ENCODE measurements at places on chromosomes 2 and 18.

DNA sequence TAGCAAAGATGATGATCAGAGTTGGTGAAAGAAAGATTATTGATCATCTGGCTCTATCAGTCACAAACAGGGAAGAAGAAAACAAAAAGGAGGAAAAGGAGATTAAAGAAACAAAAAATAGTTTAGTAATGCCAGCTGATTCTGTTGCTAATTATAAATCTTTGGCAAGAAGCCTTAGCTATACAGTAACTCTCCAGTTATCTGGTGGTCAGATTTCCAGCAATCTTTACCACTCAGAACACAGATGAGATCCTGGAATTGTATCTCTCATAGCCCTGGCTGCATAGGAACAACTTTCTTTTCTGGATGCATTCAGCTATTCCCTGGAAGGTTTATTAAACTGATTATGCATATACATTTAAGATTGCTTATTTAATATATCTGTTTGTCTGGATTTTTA, 256.8 kb upstream of the ZEB2 start:
- DNase-seq: no peak

DNA sequence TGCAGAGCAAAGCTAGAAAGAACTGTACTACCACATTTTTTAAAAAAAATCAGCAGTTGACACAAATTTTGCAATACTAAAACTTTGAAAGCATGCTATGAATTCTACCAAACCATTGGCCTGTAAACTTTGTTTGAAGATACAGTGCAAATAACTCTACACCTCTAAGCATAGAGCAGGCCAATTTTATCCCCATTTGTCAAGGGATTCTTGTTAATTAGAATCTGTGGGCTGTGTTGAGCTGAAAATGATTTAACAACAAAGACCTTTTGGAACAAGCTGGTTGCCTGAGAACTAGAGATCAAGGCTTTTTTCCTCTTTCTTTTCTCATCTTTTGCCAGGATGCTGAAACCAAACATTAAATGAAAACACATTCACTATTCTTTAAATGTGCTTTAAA, 886.0 kb upstream of the CDH2 start:
- DNase-seq: no peak

GRCh38 chr2:57434441-57434840, 612.2 kb upstream of the VRK2 start:
- no peak for DNase-seq

- DNase-seq: no peak
These were observed 89.9 kb upstream of the TMEM247 start for GRCh38 chr2:46389417-46389916.

DNA sequence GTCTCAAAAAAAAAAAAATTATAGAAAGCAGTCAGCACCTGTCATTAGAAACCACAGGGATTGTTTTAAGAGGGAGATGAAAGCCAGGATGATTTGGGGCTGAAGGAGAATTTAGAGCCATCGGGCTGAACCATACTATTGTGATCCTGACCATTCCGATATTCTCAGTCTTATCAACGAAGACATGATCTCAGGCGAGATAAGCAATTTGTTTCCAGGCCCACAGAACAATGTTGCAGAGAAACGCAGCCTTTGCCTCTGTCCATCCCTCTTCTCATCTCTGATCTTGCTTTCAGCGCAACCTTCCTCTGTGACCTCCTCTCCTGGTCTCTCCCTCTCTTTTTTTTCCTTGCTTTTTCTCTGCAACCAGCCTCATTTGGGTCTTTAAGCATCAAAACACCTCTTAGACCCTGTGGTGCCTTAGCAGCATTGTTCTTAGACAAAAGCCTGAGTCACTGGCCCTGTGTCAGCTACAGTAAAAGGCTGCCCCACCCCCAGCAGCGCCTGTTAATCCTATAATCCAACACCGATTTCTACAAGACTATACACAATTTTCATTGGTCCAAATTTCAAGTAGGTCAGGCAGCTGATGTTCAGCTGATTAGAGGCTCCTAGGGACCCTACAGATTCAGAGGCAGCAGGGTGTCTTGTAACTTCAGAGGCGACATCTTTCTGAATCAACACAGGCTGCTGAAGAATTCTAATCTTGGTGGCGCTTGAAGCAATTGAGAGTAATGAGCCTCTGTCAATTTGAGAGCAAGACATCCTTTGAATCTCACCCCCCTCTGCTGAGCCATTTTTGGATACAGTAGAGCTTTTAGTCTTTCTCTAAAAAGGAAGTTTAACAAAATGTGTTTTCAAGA, 206.0 kb downstream of the NCK2 start:
- DNase-seq: no peak

DNA sequence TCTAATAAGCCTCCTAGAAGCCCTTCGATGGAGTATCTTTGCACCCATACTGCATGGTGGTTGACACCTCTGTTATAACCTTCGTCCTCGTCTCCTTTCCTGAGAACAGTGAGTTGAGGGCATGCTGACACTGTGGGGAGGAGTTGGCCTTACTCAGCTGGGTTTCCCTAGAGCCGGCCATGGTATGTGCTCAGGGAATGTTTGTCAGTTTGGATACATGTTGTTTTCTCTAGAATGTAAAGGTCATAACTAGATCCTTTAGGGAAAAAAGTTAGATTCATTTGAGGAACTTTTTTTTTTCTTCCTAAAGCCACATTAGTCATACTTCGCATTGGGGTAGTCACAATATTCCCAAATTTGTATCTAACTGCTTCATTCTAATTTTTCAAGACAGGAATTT, 106.0 kb upstream of the FOSL2 start:
- DNase-seq: no peak

DNA sequence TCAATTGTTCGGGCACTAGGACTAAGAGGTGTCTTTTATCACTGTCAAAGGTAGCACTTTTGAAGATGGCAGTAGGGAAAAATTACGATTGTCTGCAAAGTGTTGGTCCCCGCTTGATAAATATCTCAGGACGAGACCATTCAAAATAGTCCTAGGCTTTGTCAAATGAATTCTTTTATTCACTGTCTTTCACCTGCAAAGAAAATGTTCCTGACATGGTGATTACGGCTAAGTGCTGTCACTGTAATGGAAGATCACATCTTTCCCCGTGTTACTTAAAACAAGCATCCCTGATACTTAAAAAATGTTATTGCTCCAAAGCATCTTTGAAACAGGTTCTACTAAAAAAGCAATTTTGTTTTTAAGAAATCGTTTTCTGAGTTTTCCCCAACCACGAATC, 71.7 kb downstream of the KCTD1 start:
- DNase-seq: no peak

DNA sequence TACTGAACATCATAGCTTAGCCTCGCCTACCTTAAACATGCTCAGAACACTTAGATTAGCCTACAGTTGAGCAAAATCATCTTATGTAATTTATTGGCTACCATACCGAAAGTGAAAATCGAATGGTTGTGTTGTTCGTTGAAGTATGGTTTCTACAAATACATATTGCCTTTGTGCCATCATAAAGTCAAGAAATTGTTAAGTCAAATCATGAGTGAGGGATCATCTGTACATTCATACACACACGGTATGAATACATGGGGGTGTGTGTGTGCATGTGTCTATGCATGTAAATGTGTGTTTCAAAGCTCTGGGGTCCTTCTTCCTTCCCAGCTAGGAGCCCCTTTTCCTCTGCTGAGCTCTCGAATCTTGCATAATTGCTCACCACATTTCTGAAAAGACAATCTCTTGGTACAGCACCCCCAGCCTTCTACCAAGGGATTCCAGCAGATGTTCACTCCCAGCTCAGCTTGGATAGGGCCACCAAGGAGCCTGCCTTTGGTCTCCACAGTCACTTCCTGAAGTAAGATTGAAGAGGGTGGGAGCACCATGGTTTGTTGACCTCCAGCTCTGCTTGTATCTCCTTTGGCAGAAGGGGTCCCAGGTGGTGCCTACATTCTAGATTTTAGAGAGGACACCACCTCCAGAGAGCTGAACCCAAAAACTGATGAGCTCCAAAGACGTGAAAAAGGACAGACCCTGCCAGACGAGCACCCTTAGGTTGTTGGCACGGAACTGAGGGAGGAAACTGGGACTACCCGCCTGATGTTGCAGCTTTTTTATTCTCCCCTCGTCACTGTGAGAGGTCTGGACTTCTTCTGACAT, 33.2 kb upstream of the CYP1B1 start:
- DNase-seq: no peak

GRCh38 chr2:18271370-18272147, 288.9 kb downstream of the RDH14 start:
- DNase-seq: no peak

DNA sequence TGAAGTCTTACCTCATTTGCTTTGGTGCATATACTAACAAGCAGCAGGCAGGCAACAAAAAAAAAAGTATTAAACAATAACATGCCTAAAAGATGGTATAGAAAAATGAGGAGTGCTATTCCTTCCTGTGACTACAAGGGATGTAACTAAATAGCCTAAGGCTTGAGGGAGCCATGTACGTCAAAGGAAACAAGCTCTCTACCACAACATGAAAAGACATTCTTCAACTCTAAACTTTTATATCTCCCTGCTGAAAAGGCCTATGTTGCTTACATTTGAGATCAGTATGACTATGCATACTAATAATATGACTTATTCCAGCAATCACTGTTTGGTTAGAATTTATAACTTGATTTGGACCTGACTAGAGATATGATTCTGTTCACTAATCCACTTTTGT, 347.9 kb downstream of the ADCYAP1 start:
- no peak for DNase-seq

DNA sequence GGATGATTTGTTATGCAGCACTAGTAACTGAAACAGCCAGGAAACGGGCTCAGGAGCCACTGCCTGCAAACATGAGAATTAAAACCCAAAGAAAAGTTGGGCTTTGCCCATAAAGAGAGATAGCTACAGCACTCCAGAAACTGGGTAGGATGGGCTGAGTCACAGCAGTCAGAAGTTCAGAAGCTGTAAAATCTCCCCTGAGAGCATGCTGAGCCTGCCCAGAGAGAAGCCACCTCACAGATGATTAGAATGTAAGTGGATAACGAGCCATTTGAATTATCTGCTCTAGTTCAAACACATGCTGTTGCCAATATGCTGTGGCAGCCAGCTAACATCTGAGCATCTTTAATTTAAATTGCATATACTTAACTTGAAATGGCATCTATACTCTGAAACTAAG, 388.1 kb upstream of the ACVR2A start:
- no peak for DNase-seq

DNA sequence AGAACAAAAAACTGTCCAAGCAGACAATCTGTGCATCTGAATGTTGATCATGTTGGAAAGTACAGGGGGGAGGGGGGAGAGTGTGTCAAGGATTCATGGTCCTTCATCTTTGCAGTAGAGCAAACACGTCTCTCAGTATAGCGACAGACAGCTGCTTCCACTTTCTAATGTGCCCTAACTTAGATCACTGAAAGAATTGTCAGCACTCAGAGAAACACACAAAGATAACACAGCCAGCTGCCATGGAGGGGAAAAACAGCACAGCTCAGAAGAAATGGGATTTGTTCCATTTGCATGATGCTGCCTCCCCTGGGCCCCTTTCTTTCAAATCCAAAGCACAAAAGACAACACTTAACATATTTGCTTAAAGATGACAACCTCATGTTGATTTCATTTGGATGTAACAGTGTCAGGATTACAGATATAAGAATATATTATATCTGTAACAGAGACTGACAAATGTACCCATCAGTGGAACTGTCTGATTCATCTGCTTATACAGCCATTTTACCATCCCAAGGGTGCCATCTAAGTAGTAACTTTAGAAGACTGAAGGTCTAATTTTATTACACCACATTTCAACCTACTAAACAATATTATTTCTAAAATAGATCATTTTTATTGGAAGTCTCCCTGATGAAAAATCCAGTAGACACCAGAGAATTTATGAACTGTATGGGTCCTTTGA, 17.7 kb downstream of the FIGN start:
- no peak for DNase-seq

DNA sequence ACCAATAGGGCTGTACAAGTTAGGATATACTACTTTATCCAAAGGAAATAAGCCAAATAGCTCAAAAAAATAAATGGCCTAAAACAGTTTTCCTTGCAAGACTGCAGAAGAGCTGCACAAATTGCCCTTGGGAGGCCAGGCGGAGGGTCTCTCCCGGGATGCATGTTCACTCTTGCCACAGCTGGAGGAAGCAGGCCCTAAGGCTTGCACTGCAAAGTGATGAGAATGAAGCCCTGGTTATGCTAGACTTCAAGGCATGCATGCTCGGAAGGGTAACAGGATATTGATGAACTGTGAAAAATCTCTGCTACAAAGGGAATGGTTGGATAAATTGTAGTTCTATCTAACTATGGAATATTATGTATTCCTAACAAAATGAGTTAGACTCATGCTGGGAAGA, 27.5 kb upstream of the LDLRAD4 start:
- DNase-seq: no peak

- peak; percentile 56 for DNase-seq
These were observed 49.1 kb upstream of the SLC14A2 start for GRCh38 chr18:45566025-45566740.

DNA sequence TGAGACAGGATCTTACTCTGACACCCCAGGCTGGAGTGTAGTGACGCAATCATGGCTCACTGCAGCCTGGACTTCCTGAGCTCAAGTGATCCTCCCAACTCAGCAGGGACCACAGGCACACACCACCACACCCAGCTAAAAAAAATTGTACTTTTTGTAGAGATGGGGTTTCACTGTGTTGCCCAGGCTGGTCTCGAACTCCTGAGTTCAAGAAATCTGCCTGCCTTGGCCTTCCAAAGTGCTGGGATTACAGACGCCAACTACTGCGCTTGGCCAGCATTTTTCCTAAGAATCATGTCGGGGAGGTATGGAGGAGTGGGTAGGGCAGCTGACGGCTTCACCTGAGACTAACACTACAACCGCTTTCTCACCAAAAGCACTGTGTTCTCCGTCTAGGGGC, 50.4 kb downstream of the CYP26B1 start:
- DNase-seq: no peak
